ACHN (cell line): ENCODE measurements at places on chromosomes 16 and 17.
A peak's percentile ranks its signal among the peaks of the same experiment; 100 is the strongest.

DNA sequence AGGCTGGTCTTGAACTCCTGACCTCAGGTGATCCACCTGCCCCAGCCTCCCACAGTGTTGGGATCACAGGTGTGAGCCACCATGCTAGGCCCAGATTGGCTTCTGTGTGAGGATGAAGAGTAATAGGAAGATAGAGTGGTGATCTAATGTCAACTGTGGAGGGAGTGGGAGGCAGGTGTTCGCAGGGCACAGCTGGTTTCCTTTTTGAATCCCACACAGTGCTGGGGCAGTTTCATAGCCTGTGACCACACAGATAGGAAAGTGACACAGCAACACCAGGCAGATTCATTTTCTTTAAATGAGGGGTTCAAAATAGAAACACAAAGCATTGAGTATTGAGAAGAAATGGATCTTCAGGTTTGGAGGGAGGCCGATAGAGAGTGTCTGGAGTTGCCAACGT, 540.3 kb downstream of the WWOX start:
- no peak for DNase-seq

- peak; percentile 72 for DNase-seq
Measured at GRCh38 chr17:13002761-13003453, 14.9 kb downstream of the ELAC2 start.

DNA sequence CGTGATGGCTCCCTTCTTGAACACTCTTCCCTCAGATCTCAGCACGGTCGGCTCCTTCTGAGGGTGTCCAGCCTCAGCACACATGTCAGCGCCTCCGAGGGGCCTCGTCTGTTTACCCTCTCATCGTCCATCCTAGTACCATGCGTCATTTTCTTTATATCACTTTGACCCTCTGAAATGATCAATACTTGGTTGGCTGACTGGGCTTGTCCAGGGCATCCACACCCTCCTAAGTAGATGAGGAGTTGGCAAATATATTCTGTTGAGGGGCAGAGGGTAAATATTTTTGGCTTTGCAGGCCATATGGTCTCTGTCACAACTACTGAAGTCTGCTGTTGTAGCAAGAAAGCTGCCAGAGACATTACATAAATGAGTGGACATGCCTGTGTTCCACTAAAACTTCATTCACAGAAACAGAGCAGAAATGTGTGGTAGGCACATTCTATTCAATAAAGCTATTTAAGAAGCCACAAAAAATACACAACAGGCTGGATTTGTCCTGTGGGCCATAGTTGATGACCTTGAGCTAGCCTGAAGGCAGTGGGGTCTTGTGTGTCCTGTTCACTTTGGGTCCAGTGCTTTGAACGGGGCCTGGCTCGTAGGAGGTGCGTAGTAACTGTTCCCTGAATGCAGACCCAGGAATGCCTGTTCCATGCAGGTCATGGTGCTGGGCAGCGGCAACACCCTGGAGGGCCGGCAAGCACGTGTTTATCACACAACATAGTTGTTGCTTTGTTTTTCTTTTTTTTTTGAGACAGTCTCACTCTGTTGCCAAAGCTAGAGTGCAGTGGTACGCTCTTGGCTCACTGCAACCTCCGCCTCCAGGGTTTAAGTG, 185.8 kb downstream of the SNX29 start:
- DNase-seq, result no peak

DNA sequence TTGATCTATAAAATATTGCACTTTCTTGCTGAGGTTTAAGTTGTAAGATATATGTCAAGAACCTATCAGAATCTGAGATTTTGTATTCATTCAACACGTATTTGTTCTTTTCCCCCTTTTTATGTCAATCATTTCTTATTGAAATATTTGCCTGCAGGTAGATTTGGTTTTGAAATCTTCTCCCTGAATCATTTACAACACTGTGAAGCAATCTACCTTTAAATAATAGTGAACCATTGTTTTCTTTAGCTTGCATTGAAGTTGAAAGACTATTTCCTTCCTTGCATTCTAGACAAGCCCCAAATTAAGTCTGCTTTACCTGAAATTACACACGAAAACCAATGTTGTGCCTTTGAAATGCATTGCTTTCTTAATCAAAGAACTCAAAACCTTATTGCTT, 460.2 kb downstream of the KIF2B start:
- no peak for DNase-seq

GRCh38 chr17:69669441-69670178, 255.1 kb downstream of the MAP2K6 start:
- DNase-seq, result no peak

DNA sequence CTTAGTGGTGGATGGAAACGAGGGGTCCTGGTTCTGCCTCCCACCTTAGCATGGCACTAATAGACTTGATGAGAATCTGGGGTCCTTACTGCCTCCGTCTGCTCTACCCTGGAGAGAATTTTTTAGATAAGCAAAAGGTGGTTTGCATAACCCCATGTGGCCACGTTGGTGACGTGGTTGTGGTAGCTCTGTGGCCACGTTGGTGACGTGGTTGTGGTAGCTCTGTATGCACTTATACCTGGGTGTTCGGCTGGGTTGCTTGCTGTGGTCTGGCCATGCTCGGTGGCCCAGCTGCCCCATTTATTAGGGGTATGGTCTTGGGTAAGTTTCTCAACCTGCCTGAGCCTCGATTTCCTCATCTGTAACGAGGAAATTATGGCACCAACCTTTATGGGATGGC, 13.0 kb downstream of the SPIRE2 start:
- no peak for DNase-seq

DNA sequence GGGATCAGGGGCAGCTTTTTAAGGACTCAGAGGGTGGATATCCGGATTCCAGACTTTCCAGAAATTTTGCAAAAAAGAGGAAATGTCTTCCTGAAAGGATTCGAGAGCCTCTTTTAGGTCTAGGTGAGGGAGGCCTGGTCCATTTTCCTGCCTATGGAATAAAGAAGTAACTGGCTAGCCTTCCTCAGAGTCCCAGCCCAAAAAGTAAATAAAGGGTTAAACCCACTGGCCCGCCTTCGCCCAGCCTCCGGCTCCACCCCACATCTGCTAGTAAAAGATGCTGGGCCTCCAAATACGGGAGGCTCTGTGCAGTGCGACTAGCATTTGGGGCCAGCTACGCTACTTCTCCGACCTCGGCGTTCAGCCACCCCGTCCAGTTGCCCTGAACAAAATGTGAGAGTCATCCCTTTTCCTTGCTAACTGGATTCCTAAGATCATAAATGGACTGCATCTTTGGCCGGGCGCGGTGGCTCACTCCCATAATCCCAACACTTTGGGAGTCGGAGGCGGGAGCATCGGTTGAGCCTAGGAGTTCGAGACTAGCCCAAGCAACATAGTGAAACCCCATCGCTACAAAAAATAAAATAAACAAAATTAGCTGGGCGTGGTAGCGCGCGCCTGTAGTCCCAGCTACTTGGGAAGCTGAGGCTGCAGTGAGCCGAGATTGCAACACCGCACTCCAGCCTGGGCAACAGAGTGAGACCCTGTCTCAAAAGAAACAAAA, 824 bp upstream of the MPP2 start:
- DNase-seq, result no peak

DNA sequence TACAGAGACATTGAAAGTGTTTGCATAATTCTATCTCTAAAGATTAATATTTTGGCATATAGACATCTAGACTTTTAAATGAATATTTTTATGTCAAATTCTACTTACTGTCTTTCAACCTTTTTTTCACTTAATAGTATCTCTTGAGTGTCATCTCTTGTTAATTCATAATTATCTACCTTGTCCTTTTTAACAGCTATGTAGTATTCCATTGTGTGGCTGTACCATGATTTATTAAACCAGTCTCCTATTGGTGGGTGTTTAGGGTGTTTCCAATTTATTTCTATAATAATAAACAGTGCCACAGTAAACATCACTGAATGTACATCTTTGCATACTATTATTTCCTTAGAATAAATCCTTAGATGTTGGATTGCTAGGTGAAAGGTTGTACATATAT, 16.3 kb upstream of the RNF222 start:
- no peak for DNase-seq

DNA sequence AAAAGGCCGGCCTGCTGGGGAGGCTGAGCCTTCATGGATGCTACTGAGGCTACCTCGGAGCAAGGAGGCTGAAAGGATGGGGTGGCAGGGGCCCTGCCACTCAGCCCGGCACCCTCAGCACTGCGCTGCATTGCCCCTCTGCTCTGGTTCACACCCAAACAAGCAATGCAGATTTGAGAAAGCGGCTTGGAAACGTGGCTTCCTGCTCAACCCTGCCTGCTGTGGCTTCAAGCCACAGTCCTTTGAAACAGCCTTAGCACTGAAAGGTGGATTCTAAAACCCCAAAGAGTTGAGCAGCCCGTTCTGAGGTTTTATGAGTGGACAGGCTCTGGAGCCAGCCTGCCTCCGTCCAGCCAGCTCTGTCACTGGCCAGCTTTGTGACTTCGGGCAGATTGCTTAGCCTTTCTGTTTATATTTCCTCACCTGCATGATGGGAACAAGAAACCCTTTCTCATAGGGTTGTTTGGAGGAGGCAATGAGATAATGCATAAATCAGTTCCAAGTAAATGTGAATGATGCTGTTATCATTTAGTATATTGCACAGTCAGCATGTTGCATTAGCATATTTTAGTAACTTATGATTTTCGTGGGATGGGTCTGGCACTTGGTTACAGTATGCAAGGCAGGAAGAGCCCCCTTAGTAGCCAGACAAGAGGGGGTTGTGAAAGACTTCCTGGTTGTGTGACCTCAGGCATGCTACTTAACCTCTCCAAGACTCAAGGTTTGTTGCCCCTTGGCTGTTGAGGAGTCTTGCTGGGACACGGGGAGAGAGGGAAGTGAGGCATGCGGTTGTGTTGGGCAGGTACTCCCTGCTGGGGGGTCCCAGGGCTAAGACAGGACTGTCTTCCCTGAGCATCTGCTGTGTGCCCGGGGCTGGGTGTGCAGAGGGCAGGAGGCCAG, 23.6 kb downstream of the CRISPLD2 start:
- DNase-seq, result no peak

GRCh38 chr17:41678411-41678906, 10.2 kb upstream of the EIF1 start:
- peak; percentile 81 for DNase-seq

- DNase-seq, result no peak
Measured at GRCh38 chr16:929227-930073, 41.3 kb downstream of the LMF1 start.
